ENCODE measurements at places on chromosomes 1 and 21. TPM values are rescaled to one million over a fixed set of nuclear protein-coding genes. Genes with fewer than 3 reads are reported as not detected.

LCE2C gene
- not detected for total RNA-seq

PLA2G5 gene
- total RNA-seq = not detected

RPL5 gene
- 821 TPM for total RNA-seq

GUCA2B gene
- total RNA-seq = not detected

SDE2 gene
- 16.9 TPM for total RNA-seq

RAP1GAP gene
- total RNA-seq = not detected

MTARC1 gene
- total RNA-seq = not detected

OPTC gene
- total RNA-seq = not detected

GSTM5 gene
- total RNA-seq = 0.05 TPM

KRTAP12-3 gene
- total RNA-seq = not detected

C1orf185 gene
- not detected for total RNA-seq

EXTL1 gene
- total RNA-seq = not detected

MROH7 gene
- not detected for total RNA-seq

PHACTR4 gene
- total RNA-seq = 30.8 TPM

NTMT2 gene
- total RNA-seq = not detected

SEC16B gene
- total RNA-seq = not detected

S100A9 gene
- not detected for total RNA-seq

CD1E gene
- not detected for total RNA-seq

PDPN gene
- total RNA-seq = not detected

PSRC1 gene
- 38.2 TPM for total RNA-seq

PRRX1 gene
- not detected for total RNA-seq

OR10J1 gene
- total RNA-seq = not detected

LBR gene
- total RNA-seq = 234 TPM

S100B gene
- total RNA-seq = 8.5 TPM

UROD gene
- total RNA-seq = 74.7 TPM

TMEM81 gene
- total RNA-seq = 2.3 TPM

NCSTN gene
- 59.7 TPM for total RNA-seq

PDE4B gene
- 24.3 TPM for total RNA-seq

SAMD11 gene
- not detected for total RNA-seq

ADAM30 gene
- not detected for total RNA-seq

ATAD3B gene
- 49.6 TPM for total RNA-seq

SLC45A3 gene
- 0.18 TPM for total RNA-seq

KIAA1614 gene
- total RNA-seq = 0.21 TPM

SLAMF9 gene
- total RNA-seq = not detected

GLIS1 gene
- not detected for total RNA-seq

CLCC1 gene
- total RNA-seq = 13.7 TPM

PKLR gene
- not detected for total RNA-seq

CHI3L2 gene
- 23.8 TPM for total RNA-seq

NFIA gene
- 0.78 TPM for total RNA-seq
